ENCODE measurements at places on chromosomes 16 and 17. TPM values are rescaled to one million over a fixed set of nuclear protein-coding genes. Genes with fewer than 3 reads are reported as not detected.

The SLC47A2 gene
- total RNA-seq: 0.21 TPM

The WNT9B gene
- not detected for total RNA-seq

The HOXB3 gene
- total RNA-seq: 10.8 TPM

The CSH1 gene
- total RNA-seq: 0.42 TPM

The FLOT2 gene
- 25.1 TPM for total RNA-seq

The SMIM36 gene
- not detected for total RNA-seq

The ESRP2 gene
- 8.4 TPM for total RNA-seq

The NOG gene
- 1.9 TPM for total RNA-seq

The TMEM92 gene
- total RNA-seq: 1.0 TPM

The CA7 gene
- not detected for total RNA-seq

The CLDN7 gene
- total RNA-seq: 24.2 TPM

The LPO gene
- not detected for total RNA-seq

The HOXB6 gene
- 3.1 TPM for total RNA-seq

The MPG gene
- 58.8 TPM for total RNA-seq

The KRTAP9-4 gene
- total RNA-seq: not detected

The SEPHS2 gene
- 7.1 TPM for total RNA-seq

The TBC1D3G gene
- total RNA-seq: not detected

The MTMR4 gene
- 41.1 TPM for total RNA-seq

The TMC6 gene
- total RNA-seq: 19.5 TPM

The SBK1 gene
- 0.21 TPM for total RNA-seq

The SDK2 gene
- 5.0 TPM for total RNA-seq

The TUBB3 gene
- 28.0 TPM for total RNA-seq

The SLC38A8 gene
- total RNA-seq: not detected

The KRT33A gene
- not detected for total RNA-seq

The OSGIN1 gene
- total RNA-seq: 0.21 TPM

The CHRNE gene
- 0.79 TPM for total RNA-seq

The C16orf92 gene
- not detected for total RNA-seq

The HBM gene
- total RNA-seq: 14.8 TPM

The CCDC40 gene
- total RNA-seq: 8.0 TPM
